ENCODE measurements at places on chromosomes 3 and 15.

DNA sequence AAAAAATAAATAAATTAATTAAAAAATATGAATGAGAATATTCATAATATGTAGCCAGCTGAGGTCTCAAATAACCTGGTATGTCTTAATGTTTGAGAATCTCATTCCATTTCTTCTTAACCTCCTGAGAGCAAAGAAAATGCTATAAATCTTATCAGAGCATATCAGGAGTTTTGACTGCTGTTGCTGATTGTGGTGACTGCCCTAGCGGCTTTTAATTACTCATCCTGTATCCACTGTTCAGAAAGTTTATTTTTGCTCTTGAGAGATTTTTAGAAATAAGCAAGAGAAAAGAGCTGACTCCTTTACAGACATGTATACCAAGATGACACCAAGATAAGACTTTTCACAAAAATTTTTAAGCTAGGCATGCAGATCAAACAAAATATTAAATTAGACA, 454.8 kb upstream of the CBLB start:
- no peak for DNase-seq

- DNase-seq: peak; percentile 78
These were observed 85.1 kb downstream of the MTHFS start for GRCh38 chr15:79811406-79812405.

DNA sequence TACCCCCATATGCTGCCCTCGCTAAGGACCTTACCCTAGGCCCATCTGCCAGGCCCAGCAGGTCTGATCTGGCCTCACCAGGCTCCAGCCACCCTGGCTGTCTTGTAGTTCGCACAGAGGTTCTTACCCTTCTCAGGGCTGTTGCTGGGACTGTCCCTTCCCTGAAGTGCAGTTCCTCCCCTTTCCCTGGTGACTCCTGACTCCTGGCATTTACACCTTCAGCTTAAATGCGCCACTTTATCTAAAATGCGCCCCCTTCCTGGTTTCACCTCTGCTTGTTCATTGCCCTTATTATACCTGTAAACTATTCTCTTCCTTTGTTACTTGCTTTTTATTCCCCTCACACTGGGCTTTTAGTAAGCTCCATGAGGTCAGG, 835 bp upstream of the TTLL3 start:
- DNase-seq: no peak

GRCh38 chr3:116020495-116020894, 397.2 kb downstream of the GAP43 start:
- peak; percentile 59 for DNase-seq

DNA sequence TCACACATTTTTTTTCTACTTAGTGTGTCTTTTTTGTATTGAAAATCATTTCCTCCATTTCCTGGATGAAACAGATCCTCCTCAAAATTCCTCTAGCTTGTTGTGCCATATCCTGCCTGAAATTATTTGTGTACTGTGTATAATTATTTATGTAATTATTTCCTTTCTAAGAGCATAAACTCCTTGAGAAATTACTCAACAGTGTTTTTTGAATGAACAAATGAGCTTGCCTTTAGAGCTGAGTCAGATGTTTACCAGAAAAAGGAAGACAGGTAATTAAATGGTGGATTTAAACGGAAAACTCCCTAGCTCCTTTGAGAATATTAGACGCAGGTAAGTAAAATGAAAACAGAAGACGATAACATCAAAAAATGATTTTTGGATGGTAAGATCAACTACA, 13.2 kb upstream of the SECISBP2L start:
- no peak for DNase-seq

- DNase-seq: no peak
These were observed 33.6 kb upstream of the PLSCR5 start for GRCh38 chr3:146638718-146639117.

DNA sequence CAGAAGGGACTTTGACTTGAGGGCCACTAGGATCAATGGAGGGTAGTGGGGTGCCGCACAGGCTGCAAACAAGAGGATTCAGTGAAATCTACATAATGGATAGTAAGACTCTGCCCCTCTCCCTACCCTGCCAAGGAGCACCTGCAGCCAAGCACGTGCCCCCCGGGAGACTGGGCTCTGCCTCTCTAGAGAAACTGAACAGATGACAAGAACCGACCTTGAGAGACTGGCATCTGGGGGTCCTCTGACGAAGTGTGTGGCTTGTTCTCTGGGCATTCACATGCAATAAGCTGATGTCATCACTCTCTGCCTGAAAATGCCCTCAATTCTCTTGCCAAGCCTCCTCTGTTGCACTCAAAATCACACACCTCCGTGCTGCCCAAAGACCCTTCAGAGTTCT, 132.3 kb downstream of the FAM43A start:
- no peak for DNase-seq

DNA sequence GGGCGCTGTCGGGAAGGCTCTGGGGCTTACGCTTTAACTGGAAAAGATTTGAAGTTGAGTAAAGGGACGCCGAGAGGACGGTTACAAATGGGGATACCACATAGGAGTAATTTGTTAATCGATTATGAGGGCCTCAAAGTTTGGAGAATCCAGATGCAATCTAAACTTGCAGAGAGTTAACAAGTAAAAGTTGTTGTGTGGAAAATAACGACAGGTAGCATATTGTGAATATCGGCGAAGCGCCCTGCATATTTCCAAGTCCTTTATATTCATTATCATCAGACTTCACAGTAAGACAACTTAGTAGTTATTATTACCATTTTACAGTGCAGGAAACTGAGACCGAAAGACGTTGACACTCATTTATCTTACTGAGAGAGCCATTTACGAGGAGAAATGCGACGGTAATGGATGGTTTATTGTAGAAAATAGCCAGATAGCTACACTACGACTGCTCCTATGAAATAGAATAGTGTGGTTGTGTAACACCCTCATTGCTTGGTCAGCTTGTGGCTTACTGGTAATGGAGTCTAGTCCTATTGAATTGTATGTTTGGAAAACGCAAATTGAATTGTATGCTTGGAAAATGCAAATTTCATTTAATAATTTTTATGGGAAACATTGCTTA, 700 bp downstream of the MKRN2 start:
- DNase-seq: peak; percentile 56

DNA sequence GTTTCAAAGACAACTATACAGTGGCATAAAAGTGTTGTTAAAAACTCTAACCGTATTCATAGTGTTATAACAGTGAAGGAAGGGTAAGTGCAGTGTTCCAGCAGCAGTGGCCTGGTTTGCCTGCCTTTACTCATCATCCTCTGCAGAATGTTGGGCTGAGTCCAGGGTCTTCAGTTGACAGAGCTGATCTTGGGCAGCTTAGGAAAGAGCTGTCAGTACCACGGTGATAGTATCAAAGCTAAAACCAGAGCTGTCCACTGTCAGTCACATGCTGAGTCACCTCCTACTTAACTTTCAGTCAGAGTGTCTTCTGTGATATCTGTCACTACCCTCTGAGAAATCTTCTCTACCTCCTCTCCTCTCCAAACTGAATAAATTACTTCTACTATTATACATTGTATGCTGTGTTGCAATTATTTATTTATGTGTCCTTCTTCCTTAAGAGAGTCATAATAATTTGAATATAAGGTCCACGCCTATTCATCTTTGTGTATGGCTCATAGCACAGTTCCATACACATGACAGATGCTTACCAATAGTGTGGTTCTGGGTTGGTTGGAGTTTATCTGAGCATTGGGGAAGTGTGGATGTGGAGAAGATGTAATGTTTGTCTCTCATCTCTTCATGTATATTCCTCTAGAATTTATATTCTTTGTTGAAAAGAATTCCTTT, 242.1 kb downstream of the ZIC1 start:
- peak; percentile 48 for DNase-seq

DNA sequence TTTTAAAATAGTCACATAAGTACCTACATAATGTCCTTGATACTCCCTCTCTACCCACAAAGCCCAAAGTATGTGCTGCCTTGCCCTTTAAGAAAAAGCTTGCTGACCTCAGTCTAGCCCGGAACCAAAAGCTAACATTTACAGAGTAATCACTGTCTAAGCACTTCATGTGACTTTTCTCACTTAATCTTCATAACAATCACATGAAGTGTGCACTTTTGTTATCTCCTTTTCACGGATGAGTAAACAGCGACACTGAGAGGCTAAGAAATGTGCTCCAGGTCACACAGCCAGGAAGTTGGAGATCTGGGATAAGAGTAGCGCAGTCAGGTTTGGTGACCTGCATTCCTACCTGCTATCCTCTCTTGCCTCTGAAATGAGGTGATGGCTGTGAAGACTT, 194.0 kb downstream of the ITPR1 start:
- no peak for DNase-seq

- DNase-seq: no peak
These were observed 5.6 kb downstream of the NRROS start for GRCh38 chr3:196645096-196645495.

- no peak for DNase-seq
These were observed 5.0 kb downstream of the ABTB1 start for GRCh38 chr3:127677541-127678314.

- peak; percentile 19 for DNase-seq
These were observed 47.9 kb downstream of the ATP2C1 start for GRCh38 chr3:130941793-130942192.

DNA sequence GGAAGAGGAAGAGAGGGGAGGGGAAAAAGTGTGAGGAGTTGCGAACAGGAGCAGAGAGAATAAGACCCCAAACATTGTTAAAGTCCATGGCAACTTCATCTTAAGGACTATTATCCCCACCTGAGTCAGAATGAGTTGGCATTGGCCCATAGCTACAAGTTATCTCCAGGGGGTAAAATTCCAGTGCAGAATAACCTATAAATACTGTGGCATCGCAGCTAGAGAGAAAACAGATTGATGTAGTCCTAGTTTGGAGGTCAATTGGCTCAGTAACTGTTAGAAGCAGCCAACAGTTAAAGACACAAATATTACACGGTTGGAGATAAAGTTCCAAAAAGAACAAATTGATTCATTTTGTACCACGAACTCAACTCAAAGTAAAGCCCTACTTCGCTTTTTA, 313.9 kb upstream of the CCDC54 start:
- DNase-seq: peak; percentile 38

GRCh38 chr3:69948246-69948862, 51.2 kb upstream of the SAMMSON start:
- DNase-seq: peak; percentile 59

GRCh38 chr15:70313099-70314017, 215.6 kb upstream of the TLE3 start:
- no peak for DNase-seq

GRCh38 chr15:52503788-52504496, 24.7 kb downstream of the MYO5A start:
- peak; percentile 86 for DNase-seq

- DNase-seq: no peak
These were observed 7.3 kb downstream of the CCDC14 start for GRCh38 chr3:123953735-123954134.

GRCh38 chr3:99714146-99714545, 75.8 kb downstream of the COL8A1 start:
- peak; percentile 94 for DNase-seq

DNA sequence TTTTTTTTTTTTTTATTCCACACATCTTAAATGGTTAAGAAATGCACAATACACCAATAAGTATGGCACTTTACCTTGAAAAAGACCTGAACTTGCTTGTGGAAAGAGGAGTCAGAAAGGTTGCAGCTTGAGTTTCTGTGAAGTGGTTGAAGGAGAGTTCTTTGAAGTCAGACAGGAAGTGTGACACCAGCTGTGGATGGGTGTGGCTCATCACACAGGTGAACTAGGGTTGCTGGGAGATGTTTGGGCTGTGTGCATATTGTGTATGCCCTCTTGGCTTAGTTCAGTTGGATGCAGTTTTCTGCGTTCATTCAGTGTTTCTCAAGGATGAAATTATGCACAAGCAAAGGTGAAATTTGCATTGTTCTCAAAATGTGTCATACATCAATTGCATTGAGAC, 6.3 kb downstream of the AEN start:
- DNase-seq: no peak

- no peak for DNase-seq
These were observed 1.0 kb downstream of the GLYCTK start for GRCh38 chr3:52288674-52289073.

DNA sequence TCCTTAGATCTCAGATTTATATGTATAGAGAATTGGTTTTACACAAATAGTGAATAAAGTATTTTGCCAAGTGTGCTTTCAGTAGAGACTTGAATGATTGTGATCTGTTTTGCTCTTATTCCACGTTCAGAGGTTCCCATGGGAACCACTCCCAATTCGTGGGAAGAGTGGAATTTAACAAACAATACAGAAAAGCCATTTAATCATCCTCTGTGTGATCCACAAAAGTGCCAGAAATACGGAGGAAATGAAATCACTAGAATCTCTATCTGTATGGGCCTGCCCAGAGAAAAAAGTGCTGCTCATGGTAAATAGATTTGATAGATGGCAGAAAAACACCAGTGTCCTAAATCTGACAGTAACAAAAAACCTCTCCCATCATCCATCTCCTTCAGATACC, 56.0 kb downstream of the CNTN4 start:
- DNase-seq: no peak

DNA sequence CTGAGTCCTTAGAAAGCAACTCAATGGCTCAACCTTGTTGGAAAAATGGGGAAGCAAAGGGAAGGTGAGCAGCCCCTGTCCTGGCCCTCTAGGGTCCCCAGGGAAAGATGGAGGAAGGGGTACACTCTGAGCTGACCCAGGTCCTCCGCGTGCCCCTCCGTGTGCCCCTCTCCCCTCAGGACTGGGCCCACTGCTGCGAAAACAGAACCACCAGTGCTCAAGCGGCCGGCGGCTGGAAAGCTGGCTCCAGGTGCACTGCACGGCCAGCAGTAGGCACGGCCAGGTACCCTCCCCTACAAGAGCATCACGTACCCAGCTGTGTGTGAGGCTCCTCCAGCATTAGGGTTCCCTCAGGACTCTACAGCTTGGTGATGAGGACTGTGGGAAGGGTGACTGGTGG, 26.3 kb downstream of the RAB43 start:
- no peak for DNase-seq

GRCh38 chr3:137217733-137218132, 259.9 kb downstream of the IL20RB start:
- no peak for DNase-seq

- no peak for DNase-seq
These were observed 1076.8 kb downstream of the TUSC7 start for GRCh38 chr3:117786349-117786748.

DNA sequence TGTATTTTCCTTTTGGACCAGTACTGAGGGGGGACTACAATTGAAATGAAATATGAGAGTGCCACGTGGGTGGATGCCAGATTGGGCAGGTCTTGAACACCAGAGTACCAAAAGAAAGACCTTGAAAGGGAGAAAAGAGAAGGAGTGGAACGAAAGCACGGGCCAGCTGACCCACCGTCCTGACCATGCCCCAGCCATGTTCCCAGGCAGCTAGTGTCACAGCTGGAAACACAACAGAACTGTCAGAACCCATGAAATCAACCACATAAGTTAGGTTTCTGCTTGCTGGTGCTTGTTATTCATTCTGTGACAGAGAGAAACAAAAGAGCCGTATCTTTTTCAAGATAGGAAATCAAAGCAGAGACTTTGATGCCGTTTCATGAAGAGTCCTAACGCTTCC, 268.8 kb downstream of the MEX3B start:
- no peak for DNase-seq

GRCh38 chr3:156143136-156143535, 22.8 kb downstream of the KCNAB1 start:
- DNase-seq: no peak

GRCh38 chr3:183081459-183082183, 17.7 kb downstream of the MCCC1 start:
- no peak for DNase-seq
